ENCODE measurements at places on chromosomes 7 and 10.

GRCh38 chr10:4784667-4785333 is 41.2 kb upstream of the AKR1E2 start:
- no peak for DNase-seq

DNA sequence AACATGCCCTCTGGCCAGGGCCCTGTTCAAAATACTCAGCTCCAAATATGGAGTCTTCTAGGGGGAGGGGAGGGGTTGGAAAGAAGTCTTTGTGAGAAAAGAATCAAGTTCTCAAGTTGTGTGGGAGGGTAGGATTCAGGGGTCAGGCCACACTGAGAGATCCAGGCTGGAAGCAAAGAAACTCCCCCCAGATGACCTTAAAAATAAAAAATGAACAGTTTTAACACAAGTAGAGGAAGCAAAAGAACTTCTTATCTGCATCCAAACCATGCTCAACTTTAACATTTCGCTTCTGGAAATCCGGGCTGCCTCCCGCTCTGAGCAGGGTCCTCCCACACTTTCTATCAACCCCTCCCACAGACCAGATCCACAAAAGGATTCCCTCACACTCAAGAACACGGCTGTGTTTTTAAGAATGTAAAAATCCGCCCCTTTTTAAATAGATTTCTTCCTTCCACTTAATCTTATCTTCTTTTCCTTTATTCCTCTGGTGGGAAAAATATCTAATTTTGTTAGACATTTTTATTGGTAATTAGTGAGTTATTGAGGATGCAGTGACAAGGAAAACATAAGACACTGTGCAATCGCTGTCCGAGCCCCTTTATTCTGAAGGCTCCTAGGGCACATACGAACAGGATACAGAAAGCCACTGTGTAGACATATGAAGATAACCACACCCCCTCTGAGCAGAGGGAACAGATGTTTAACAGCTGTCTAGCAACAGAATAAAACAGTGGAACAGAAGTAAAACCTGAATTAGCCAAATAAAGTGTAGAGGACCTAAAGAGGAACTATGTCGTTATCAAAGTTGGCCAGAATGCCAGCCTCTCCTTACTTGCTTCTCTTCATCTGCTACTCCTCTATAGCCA is 43.8 kb downstream of the CYTH3 start:
- no peak for DNase-seq

- no peak for DNase-seq
Observed at GRCh38 chr7:105978035-105978434, 15.0 kb downstream of the CDHR3 start.

DNA sequence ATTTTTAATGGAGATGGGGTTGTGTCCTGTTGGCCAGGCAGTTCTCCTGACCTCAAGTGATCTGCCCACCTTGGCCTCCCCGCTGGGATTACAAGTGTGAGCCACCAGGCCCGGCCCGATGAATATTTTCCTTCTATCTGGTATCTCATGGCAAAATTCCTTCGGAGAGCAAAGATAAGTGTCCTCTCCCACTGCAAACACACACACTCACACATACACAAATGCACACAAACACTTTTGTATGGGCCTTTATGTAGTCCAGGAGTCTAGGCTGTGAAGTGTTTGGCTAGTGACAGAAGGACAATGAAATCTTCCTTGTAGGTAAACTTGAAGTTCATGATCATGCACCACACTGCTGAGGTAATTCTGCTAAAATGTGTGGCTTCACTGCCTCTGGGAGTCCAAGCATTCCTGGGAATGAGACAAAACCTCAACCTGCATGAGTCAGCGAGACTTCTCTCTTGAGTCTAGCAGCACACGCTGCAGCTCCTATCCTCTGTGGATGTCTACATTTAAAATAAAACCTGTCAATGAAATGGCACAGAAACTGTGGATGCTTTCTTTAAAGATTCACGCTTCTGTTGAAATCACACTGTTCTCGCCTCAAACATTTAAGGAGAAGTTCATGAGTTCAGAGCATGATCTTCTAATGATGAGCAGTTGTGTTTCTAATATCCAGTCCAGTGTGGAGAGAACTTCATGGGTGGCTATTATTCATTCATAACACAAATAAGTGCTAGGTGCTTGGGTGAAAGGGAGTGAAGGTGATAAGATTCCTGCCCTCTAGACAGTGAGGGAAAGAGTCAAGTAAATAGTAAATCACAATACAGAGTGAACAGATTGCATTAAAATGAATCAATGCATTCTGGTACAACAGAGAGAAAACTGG is 96.5 kb downstream of the NRP1 start:
- no peak for DNase-seq

GRCh38 chr7:82444220-82444909 is 788 bp upstream of the CACNA2D1 start:
- no peak for DNase-seq

GRCh38 chr10:11450427-11450826 is 161.0 kb downstream of the USP6NL start:
- DNase-seq: no peak

DNA sequence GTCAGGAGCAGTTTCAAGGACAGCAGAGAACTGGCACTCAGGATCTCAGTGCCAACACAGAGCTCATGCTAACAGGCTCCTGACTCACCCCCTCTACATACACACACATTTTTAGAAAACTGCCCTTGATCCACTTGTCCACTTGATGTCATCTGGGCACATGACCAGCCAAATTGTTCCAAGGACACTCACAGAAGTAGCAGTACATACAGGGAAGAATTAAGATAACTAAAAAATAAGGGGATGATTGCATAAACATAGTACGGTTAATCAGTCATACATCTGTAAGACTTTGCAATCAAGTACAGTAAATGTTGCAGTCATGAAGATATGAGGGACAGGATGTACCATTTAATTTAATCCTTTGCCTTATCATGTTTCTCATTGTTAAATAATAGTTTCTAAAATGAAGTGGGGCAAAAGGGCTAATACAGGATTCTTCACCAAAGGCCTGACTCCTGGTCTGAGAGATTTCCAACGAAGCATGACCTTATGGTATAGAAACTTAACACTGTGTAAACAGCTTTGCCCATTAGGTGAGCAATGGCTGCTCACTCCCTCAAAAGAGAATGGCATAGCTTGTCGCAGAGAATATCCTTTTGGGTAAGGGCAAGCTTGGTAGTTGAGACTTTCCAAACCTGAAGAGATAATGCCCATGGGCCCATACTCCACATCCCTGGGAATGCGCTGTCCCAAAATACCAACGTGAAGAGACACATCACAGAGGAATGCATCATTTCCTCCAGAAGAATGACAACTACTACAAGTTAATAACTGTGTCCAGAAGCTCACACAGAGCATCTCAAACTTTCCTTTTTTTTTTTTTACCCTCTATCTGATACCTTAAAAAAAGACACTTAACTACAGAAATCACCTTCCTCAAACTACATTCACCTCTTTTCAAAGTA is 94.1 kb downstream of the ARMH3 start:
- DNase-seq: no peak

GRCh38 chr10:99917963-99918825 is 91.6 kb downstream of the DNMBP start:
- no peak for DNase-seq

DNA sequence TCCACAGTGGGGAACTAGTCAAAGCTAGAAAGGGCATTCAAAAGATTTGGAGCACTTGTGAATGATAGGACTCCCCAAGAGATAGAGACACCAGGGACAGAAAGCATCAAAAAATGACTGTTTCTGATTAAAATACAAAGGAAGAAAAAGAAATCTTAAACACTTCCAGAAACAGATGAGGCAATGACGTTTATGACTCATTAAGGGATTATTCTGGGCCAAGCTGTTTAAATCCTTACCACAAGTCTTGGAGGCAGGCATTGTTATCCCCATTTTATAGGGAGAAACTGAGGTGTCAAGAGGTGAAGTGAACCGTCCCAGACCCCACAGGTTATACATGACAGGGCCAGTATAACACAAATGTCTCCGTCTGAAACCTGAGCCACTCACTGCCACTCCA is 68.3 kb upstream of the AMPH start:
- DNase-seq: no peak

- no peak for DNase-seq
Observed at GRCh38 chr7:77887567-77887966, 89.0 kb downstream of the PHTF2 start.

- DNase-seq: no peak
Observed at GRCh38 chr10:80284522-80284921, 4.9 kb downstream of the MAT1A start.

GRCh38 chr10:63562857-63563256 is 41.7 kb downstream of the REEP3 start:
- no peak for DNase-seq

DNA sequence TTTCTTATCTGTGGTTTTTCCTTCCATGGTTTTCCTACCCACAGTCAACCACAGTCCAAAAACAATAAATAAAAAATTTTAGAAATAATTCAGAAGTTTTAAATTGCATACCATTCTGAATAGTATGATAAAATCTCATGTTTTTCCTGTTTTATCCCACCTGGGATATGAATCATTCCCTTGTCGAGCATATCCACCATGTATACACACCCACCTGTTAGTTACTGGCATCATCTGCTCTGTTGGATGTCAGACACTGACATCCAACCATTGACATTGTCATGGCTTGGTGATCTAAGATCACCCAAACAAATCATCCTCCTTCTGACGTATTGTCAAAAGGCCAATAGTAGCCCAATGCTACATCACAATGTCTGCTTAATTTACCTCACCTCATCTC is 749.8 kb downstream of the TNS3 start:
- DNase-seq: no peak

DNA sequence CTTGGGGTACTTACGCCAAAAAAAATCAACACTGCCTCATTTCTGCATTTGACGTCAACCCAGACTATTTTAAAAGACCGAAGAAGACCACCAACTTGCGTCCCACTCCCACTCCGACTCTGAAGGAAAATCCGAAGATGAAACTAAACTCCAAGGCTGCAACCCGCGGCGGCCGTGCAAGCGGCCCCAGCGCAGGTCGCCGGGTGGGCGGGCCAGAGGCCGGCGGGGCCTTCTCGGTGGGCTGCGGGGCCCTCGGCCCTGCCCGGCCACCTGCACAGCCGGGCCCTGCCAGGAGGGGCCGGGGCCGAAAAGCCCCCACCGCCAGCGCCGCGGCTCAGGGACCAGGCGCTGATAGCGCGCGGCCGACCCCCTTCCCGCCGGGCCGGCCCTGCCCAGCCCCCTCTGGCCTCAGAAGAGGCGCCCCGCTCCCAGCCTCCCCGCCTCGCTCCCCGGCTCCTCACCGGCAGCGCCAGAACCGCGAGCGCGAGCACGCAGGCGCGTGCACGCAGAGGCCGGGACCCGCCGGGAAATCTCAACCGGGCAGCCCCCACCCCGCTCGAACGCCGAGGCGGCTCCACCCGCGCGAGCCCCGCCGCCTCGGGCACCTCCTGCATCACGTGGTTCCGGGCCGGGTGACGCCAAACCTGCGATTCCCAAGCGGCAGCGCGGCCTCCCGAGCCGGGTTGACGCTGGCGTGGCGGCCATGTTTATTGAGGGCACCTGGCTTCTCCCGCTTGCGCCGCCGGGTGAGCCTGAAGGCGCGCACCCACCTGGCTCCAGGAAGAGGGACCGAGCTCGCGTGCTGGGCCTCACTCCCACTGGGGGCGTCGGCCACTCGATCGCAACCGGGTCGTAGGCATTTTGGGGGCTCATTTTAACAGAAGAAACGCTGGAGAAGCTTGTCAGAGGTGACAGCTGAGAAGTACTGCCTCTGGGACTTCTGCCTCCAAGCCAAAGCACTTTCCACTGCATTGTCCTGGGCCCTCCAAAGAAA is at the start of gene C7orf25:
C7orf25 (minus strand) TSS at position 617 of the 994 bp plus-strand sequence. CDS start 1,170 bp downstream, outside the sequence.
- DNase-seq: peak; percentile 91

DNA sequence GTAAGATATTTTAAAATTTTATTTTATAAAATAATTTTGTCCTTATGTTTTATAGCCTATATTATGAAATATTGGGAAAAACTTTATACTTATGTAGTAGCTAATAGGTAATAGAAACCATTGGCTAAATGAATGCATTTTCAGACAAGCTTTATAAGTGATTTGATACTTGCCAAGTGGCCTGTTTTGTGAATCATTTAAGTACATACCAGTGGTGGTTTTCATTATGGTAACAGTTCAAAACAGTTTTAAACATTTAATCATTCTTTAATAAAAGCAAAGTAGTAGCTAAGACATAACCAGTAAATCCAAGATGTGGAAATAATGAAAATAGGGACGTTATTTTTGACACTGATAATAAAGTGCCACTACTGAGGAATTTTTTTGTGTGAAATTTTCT is 182.2 kb downstream of the PHF14 start:
- no peak for DNase-seq

DNA sequence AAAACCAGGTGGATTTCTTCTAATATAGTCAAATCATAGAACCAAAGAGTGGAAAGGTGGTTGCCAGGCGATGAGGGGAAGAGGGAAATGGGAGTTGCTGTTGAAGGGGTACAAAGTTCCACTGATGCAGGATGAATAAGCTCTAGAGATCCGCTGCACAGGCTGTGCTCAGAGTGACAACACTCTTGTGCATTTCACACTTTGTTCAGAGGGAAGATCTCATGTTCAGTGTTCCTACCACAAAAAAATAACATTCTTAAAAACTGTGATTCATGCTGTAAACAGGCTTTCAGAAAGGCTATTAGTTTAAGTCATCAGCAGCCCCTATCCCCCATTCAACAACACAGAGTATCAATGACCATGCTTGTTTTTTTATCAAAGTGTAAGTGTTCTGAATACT is 213.8 kb downstream of the COBL start:
- no peak for DNase-seq

GRCh38 chr7:12257582-12257981 is 46.5 kb downstream of the TMEM106B start:
- DNase-seq: peak; percentile 16

DNA sequence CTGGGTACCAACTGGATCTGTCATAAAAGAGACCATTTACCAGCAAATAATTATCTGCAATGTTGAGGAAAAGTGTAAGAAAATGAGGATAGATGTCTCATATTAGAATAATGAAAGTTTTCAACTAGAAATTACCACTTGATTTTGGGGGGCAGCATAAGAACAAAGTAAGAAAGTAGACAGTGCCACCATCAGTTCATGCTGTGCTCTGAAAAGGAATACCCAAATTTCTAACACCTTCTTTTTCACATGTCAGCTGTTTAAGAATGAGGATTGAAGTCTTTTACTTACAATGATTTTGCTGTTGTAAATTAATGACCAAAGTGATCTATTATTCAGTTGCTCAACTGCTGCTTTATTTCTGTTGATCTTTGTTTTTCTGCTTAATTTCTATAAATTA is 578.3 kb downstream of the ETV1 start:
- no peak for DNase-seq
